ENCODE measurements at places on chromosomes 2 and 18.

DNA sequence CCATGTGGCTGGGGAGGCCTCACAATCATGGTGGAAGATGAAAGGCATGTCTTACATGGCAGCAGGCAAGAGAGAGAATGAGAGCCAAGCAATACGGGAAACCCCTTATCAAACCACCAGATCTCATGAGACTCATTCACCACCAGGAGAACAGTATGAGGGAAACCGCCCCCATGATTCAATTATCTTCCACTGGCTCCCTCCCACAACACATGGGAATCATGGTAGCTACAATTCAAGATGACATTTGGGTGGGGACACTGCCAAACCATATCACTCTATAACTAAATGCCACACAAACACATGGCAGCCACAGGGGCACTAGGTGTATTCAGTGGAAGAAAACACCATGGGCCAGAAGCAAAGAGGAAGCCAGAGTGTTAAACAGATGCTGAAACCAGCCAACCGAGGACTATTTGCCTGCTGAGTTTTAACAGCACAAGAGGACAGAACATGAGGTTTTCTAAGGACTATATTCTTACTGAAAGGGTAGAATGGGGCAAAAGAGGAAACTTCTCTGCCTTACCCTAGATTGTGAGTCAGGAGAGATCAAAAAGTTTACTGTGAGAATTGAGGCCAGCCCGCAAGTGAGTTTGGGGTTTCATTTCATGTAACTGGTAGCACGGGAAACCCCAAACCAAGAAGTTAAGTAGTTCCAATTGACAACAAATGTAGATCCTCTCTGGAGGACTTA lies 49.2 kb downstream of the SIGLEC15 start:
- DNase-seq, result no peak

- no peak for DNase-seq
Measured at GRCh38 chr2:239116456-239117246, 268.8 kb downstream of the TWIST2 start.

- DNase-seq, result no peak
Measured at GRCh38 chr2:68412127-68412819, 47.2 kb downstream of the PLEK start.

DNA sequence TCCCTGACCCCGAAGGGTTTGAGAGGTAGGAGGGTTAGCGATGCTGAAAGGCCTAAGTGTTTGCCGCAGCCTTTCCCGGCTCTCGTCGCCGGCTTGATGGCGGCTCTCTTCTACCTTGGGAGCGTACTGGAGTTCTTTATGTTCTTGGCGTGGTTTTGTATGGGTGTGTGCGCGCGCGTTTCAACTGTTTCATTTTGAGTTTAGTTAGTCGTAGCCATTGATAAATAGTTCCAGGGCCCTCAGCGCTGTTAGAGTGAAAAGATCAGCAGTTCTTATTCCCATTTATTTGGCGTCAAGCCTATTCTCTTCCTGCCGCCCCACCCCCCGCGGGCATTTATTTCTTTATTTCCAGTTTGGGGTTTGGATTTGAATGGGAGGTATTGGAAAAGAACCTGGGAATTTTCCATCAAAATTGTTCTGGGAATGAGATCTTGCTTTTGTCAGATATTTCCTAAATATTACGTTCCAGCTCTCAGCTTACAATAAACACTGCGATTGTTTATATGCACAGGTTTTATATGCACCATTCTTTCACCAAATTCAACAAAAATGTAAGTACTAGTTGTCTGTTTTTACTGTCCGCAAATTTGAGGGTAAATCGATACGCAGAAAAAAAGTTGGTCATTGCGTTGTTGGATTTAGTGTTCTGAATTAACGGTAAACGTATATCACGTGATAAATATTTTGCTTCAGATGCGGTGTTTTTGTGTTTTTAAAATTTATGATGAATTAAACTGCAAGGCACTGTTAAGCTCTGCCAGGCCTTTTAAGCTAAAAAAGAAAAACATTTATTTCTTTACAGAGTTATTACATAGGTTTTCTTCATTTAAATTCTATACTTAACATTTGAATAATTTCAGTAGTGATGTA lies 954 bp downstream of the CCNT2 start:
- peak; percentile 58 for DNase-seq

DNA sequence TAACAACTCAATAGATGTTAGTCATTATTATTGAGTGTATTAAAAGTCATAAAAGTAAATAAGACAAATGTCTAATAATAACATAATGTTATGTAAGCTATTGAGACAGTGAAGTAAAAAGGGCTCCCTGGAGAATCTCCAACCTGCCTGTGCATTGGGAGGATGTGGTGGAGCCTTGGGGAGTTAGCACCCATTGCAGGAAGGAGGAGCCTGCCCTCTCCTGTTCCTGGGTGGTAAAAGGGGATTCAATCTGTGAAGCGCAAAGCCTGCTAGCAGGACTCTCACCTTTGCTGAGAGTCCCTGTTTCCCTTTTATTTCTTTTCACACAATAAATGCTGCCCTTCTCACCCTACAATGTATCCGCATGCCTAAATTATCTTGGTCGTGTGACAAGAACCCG lies 206.1 kb downstream of the RAB3GAP1 start:
- DNase-seq, result no peak

- peak; percentile 31 for DNase-seq
Measured at GRCh38 chr2:121650315-121650930, 1.2 kb upstream of the CLASP1 start.

- DNase-seq, result no peak
Measured at GRCh38 chr2:105373895-105374401, 24.9 kb downstream of the FHL2 start.

GRCh38 chr2:236164201-236164924 lies 3.8 kb downstream of the GBX2 start:
- no peak for DNase-seq

- DNase-seq, result no peak
Measured at GRCh38 chr2:196555726-196556125, 83.8 kb upstream of the CCDC150 start.

DNA sequence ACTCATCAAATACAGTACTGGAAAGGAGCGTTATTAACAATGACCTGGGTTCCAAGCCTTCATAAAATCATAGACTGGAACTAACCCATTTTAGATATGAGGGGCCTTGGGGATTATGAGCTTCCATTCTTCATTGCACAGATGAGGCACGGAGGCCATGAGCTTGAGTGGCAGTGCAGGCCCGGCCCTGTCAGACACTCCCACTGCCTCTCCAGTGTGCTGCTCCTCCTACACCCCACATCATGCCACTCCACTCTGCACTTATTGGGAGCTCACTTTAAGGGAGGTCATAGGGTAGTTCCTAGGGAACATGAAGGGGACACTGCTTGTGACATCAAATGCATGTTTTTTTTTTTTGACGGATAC lies 77.9 kb downstream of the TSN start:
- DNase-seq, result no peak

GRCh38 chr2:41668529-41668928 lies 379.3 kb upstream of the PKDCC start:
- no peak for DNase-seq

DNA sequence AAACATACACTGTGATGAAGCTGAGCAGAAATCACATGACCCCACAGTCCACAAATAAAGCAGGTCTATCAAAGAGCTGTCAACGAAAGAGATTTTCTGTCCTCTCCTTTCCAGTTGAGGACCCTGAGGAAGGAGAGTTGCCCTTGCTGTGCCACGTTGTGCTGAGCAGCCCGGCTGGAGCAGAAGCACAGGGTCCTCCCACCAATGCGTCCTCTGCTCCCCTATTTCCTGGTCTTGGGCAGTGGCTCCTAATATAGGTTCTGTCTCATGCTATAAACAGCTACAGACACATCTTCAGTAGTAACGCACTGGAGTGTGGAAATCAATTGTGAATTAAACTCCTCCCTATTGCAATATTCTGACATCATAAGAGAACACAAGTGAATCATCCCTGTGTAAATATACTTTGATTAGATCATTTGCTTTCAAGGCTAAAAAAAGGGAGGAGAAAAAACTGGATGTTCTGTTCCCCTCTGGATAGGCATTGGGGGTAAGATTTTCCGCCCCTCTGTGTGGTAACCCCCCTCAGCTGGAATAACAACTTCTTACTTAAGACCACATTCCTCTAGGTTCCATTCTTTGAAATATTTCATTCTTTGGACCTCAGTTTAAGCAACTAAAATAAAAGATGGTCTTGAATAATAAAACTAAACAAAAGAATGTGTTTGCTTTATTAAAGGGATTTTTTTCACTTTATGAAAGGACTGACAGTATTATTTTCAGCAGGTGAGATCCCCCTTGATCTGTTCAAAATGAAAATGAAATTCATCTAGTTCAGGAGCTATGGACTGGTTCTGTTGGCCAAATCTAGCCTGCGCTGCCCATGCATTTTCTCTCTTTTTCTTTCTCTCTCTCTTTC lies 8.3 kb upstream of the RHOB start:
- no peak for DNase-seq

DNA sequence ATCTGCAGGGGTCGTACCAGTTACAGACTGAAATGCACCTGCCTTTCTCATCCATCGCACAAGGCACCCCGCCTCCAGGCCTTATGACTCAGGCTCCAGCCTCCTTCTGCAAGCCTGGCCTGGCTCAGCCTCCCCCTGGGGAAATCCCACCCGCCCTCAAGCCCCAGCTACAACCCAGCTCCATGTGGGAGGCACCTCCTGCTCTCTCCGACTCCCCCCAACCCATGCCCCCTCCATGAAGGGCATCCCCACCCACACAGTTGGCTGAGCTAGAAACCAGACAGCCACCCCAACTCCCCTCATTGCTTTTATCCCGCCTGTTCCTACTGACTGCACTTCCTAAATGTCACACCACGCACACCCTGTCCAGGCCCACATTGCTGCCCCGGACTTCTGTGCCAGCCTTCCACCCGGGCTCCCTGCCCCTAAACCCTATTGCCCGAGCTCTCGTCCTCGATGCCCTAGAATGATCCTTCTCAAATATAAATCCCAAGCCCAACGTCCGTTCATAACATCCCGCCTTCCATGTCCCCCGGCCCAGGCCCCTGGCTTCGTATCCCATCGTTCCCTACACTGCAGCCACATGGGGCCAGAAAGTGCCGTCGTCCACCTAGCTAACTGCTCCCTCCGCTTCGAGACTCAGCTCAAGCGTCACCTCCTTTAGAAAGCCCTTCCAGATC lies 9.9 kb downstream of the DNMT3A start:
- DNase-seq, result peak; percentile 22

DNA sequence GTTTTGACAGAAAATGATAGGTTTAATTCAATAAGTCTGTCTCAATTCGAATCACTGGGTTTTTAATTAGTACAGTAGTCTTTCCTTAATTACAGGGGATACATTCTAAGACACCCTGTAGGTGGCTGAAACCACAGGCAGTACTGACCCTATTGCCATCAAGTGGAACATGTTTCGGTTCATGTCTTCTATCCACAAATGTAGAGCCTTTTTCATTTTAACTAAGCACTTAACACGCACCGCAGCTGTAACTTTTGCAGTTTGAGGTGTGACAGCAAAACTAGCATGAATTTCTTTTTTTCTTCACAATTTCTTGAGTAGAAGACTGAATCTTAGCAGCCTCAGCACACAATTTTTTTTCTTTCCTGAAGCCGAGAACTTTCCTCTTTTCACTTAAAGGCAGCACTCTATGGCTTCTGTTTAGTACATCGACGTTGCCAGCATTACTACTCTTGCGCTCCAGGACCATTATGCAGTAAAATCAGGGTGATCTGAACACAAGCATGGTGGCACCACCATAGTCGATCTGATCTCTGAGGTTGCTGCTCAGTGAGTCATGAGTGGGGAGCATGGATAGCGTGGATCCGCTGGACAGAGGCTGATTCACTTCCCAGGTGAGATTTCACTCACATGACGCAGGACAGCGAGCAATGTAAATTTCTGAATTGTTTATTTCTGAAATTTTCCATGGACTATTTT lies 805.1 kb downstream of the RNF144A start:
- no peak for DNase-seq

DNA sequence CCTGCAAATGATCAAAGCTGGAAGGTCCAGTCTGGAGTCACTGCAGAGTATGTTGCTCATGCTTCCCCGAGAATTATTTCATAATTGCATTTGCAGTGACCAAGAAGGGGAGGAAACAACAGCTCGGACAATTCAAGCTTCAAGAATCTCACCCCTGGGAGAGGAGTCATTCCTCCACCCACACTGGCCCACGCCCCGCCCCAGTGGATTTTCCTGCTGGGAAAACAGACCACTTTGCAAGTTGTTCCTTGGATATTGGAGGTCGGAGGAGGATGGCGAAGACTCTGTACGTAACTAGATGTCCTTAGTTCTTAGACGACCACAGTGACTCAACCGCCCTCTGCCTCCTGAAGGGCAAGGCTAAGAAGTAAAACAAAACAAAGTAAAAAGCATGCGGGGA lies 159.4 kb downstream of the TPO start:
- DNase-seq, result no peak

GRCh38 chr2:174682578-174683391 lies 81.5 kb downstream of the CHRNA1 start:
- DNase-seq, result peak; percentile 87

- peak; percentile 26 for DNase-seq
Measured at GRCh38 chr18:24413148-24413547, 13.3 kb upstream of the IMPACT start.

GRCh38 chr2:100998235-100998573 lies 3.9 kb upstream of the RPL31 start:
- DNase-seq, result no peak

DNA sequence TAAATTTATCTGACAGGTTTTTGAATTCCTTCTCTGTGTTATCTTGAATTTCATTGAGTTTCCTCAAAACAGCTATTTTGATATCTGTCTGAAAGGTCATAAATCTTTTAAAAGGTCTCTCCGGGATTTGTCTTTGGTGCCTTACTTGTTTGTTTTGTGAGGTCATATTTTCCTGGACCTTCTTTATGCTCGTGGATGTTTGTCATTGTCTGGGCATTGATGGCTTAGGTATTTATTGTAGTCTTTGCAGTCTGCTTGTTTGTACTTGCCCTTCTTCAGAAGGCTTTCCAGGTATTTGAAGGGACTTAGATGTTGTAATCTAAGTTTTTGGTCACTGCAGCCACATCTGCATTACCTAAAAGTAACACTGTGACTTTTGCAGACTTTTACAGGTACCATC lies 355.2 kb downstream of the PARD3B start:
- no peak for DNase-seq

DNA sequence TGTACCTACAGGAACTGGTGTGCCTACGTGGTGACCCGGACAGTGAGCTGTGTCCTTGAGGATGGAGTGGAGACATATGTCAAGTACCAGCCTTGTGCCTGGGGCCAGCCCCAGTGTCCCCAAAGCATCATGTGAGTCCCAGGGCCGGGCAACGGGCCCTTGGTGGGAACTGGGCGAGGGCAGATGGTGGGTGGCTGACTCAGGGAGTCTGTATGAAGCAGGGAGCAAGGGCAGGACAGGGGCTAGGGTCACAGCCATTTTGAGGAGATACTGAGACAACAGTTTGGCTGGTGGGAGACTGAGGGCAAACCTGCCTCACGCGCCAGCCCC lies 1.7 kb downstream of the EMILIN1 start:
- no peak for DNase-seq

DNA sequence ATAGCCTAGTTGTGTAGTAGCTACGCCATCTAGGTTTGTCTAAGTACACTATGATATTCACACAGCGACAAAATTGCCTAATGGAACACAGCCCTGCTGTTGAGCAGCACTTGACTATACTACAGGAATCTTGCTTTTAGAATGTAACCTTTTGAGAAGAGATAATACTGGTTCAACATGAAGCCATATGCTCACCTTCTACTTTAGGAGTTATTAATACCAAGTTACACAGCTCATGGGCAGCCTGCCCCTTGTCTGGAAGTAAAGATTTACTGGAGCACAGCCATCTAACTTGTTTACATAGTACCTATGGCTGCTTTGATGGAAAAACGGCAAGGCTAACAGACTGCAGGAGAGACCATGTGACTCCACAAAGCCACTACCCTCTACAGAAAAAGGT lies 174.8 kb downstream of the DYM start:
- DNase-seq, result no peak
